ENCODE measurements at places on chromosomes 3 and 15. TPM values are rescaled to one million over a fixed set of nuclear protein-coding genes. Genes with fewer than 3 reads are reported as not detected.

TRH gene
- total RNA-seq: not detected

RPL4 gene
- total RNA-seq: 2,649 TPM

NPAP1 gene
- total RNA-seq: not detected

RBPMS2 gene
- under 0.01 TPM for total RNA-seq

ARNT2 gene
- total RNA-seq: 3.7 TPM

GNAI2 gene
- 226 TPM for total RNA-seq

GCHFR gene
- total RNA-seq: 1.6 TPM

BCHE gene
- 13.4 TPM for total RNA-seq

APBA2 gene
- 10.7 TPM for total RNA-seq

PATL2 gene
- 0.62 TPM for total RNA-seq

SNTN gene
- total RNA-seq: not detected

DNAJA4 gene
- 5.4 TPM for total RNA-seq

SUCNR1 gene
- not detected for total RNA-seq

GOLGA8H gene
- total RNA-seq: 0.33 TPM

SMARCC1 gene
- 33.7 TPM for total RNA-seq

SLC22A14 gene
- total RNA-seq: not detected

RPL35A gene
- 470 TPM for total RNA-seq

KCNMB3 gene
- total RNA-seq: 1.5 TPM

EPB42 gene
- not detected for total RNA-seq

ATP13A5 gene
- total RNA-seq: not detected

CHRFAM7A gene
- 1.4 TPM for total RNA-seq

LYSMD2 gene
- 10.0 TPM for total RNA-seq

DISP2 gene
- under 0.01 TPM for total RNA-seq
